ENCODE measurements at places on chromosomes 6 and 20. TPM values are rescaled to one million over a fixed set of nuclear protein-coding genes. Genes with fewer than 3 reads are reported as not detected.

- no peak overlapping the region for H3K4me3 ChIP-seq
- H3K27me3 ChIP-seq: no peaks in the 10 kb centered on the region
These were observed 29.2 kb downstream of the RHAG start for GRCh38 chr6:49607391-49607982.

GRCh38 chr20:20085812-20086211 is 33.5 kb downstream of the CFAP61 start:
- DNase-seq: no peak
- no peaks in the 10 kb centered on the region for H3K4me1 ChIP-seq
- no peak overlapping the region for H3K4me3 ChIP-seq

DNA sequence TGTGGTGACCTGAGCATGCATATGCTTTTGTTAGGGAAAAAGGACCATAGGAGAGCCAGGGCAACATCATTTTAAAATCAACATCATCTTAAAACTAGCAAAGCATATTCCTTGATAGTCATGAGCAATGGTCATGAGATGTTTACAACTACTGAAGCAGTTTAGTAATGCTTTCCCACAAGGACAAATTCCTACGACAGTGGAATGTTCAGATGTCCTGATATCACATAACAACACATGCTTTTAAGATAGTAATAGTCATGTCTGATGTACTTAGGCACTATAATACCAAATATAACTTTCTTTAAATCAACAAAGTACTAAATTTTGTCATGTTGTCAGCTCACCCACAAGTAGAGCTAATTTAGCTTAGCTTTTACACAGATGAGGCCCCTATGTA is 370.3 kb downstream of the HTR1B start:
- H3K4me1 ChIP-seq: no peaks in the 10 kb centered on the region
- no peaks in the 10 kb centered on the region for H3K27me3 ChIP-seq
- no peaks in the 10 kb centered on the region for H3K36me3 ChIP-seq
- H3K27ac ChIP-seq: no peak overlapping the region

GRCh38 chr6:137471986-137472385 is 22.2 kb downstream of the OLIG3 start:
- H3K27ac ChIP-seq: no peak overlapping the region
- no peak for DNase-seq
- H3K4me3 ChIP-seq: no peak overlapping the region
- no peaks in the 10 kb centered on the region for H3K36me3 ChIP-seq

DNA sequence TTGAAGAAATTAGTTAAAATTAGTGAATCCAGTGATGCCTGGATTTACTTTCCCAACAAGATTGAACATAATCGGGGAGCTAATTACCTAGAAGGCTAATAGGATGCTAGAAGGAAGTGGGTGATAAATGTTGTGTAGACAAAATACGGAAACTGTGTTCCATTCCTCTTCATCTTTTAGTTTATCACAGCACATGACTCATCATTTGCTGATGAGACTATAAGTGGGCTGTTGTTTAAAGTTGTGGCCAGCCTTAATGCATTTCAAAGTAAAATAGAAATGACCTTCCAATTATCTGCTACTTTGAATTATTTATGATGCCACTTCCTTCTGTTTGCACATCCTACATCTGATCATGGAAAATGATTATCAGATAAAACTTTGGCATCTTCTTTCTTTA is 43.4 kb downstream of the OGFRL1 start:
- no peaks in the 10 kb centered on the region for H3K27me3 ChIP-seq
- no peaks in the 10 kb centered on the region for H3K4me1 ChIP-seq
- DNase-seq: no peak
- H3K36me3 ChIP-seq: no peaks in the 10 kb centered on the region
- H3K4me3 ChIP-seq: no peak overlapping the region

- no peak for DNase-seq
- no peaks in the 10 kb centered on the region for H3K4me1 ChIP-seq
- no peaks in the 10 kb centered on the region for H3K27me3 ChIP-seq
- no peak overlapping the region for H3K4me3 ChIP-seq
- no peaks in the 10 kb centered on the region for H3K36me3 ChIP-seq
- no peak overlapping the region for H3K27ac ChIP-seq
These were observed 22.9 kb downstream of the RAB44 start for GRCh38 chr6:36720251-36721141.

DNA sequence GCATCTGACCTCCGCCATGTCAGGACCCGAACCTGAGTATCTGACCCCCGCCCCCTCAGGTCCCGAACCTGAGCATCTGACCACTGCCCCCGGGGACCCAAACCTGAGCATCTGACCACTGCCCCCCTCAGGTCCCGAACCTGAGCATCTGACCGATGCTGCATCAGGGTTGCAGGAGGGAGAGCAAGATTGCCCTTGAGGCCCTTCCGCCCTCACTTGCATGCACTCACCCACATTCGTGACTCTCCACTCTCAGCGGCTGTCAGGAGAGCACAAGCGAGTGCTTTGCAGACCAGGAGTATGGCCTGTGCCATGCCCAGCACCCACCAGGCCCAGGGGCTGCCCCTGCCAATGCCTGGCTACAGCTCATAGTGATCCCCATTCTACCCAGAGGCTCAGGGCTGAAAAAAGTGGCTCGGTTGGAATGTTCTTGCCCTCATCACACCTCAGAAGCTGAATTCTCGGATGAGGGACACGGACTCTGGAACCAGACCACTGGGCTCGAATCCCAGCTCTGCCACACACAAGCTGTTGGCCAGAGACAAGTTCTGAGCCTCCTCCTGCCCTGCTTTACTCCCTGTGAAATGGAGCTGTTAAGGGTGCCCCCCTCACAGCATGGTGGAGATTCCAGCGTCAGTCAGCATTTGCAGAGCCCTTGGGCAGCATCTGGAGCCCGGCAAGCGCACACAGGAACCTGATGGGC is 82.1 kb downstream of the DLL1 start:
- H3K27ac ChIP-seq: no peak overlapping the region
- H3K27me3 ChIP-seq: no peaks in the 10 kb centered on the region
- no peak overlapping the region for H3K4me3 ChIP-seq
- DNase-seq: no peak
- H3K4me1 ChIP-seq: no peaks in the 10 kb centered on the region
- no peaks in the 10 kb centered on the region for H3K36me3 ChIP-seq

GRCh38 chr20:43710370-43711044 is 16.3 kb downstream of the GTSF1L start:
- no peaks in the 10 kb centered on the region for H3K4me1 ChIP-seq
- no peaks in the 10 kb centered on the region for H3K27me3 ChIP-seq
- DNase-seq: no peak
- no peak overlapping the region for H3K27ac ChIP-seq
- H3K36me3 ChIP-seq: peaks cover 29% of the 10 kb centered on the region
- H3K4me3 ChIP-seq: no peak overlapping the region

ANKEF1 gene
- total RNA-seq: 4.2 TPM

DNA sequence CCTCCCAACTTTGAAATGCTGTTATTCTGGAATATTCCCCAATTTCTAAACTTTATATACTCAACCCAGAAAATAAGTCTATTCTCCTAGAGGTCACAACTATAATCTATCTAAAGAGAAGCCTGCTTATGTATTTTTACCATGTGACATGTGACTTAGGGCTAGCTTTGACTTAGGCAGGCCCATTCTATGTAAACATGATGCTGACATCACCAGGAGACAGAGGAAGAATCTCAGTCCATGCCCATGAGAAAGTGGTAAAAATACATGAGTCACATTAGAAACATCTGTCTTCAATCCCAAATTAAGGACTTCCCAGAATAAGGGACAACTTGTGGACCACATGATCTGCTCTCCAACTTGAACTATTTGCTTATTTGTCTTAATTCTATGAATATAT is 113.6 kb upstream of the ID4 start:
- no peaks in the 10 kb centered on the region for H3K4me1 ChIP-seq
- no peaks in the 10 kb centered on the region for H3K36me3 ChIP-seq
- DNase-seq: no peak
- H3K27ac ChIP-seq: no peak overlapping the region
- no peak overlapping the region for H3K4me3 ChIP-seq

ENPP4 gene
- 13.6 TPM for total RNA-seq
